Astrocyte (in vitro differentiated cells and primary cell): ENCODE measurements at places on chromosomes 11 and 22. TPM values are rescaled to one million over a fixed set of nuclear protein-coding genes. Genes with fewer than 3 reads are reported as not detected.
A peak's percentile ranks its signal among the peaks of the same experiment; 100 is the strongest.

- no peak for DNase-seq
Measured at GRCh38 chr11:18657673-18658072, 23.5 kb upstream of the SPTY2D1 start.

DNA sequence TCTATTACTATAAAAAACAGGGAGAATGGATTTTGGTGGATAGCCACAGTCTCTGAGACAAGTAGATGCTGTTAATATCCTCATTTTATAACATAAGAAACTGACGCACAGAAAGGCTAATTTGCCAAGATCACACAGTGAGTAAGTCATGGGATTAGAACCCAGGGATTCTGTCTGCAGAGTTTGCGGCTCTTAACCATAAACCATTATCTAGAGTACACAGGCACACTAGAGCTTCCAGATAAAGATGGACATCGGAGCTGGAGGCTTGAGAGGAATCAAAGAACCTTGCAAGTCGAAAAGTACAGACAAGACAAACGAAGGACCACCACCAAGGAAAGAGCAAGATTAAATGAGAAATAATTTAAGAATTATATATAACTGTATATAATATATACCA, 11.3 kb downstream of the LGALS12 start:
- DNase-seq, result no peak

DNA sequence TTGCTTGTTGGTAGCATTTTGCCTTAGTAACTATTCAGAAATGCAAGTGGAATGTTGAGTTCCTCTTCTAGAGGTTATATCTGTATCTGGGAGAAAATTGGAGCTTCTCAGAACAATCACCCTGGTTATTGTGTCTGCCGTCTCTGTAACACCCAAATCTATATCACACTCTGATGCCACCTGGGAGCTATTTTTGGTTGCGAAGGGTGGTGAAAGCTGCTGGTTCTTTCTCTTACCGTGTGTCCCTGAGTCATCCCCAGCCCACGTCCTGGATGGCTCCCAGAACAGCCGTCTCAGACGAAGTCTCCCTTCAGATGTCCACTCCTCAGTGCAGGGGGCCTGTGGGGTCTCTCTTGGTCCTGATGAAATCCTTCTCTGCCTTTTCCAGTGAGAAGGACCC, 83.5 kb downstream of the C22orf31 start:
- peak; percentile 65 for DNase-seq

DNA sequence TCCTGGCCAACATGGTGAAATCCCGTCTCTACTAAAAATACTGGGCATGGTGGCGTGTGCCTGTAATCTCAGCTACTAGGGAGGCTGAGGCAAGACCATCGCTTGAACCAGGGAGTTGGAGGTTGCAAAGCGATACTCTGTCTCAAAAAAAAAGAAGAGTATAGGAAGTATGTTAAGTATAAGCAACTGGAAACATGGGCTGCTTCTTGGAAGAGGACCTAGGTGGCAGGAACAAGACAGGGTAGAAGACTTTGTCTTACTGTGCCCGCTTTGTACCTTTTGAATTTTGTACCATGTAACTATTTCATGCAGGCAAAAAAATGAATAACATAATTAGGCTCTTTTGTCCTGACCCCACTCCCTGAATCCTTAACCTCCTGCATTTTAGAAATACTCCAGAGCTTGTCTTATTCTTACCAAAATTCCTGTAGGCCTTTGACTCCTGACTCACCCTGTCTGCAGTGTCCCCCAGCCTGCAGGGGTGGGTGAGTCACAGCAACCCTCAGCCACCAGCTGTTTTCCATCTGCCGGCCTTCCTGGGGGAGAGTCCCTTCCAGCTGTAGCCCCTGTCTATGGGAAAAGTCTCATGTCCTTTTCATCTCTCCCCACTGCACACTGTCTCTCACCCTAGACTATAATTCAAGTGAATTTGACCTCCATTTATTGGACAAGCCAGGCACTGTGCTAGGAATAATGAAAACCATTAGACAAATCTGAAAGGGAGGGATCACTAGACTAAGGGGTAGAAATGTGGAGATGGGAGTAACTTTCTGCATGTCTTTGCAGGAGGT, 41.8 kb downstream of the TXN2 start:
- peak; percentile 96 for DNase-seq

DNA sequence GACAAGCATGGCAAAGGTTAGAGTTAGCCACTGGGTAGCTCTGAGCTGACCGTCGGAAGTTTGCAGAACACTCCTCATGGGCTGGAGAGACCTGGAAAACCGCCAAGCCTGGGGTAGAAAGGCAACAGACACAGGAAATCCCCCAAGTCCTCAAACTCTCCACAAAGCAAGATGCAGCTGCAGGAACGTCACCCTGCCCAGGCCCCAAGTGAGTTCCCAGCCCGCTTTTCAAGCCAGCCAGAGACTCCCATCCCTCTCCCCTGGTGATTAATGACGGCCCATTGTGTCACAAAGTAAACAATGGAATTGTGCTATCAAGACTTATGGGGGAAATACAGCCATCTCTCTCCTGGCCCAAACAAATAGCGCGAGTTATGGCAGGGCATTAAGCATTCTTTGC, 633.0 kb downstream of the TBC1D22A start:
- peak; percentile 6 for DNase-seq

DNA sequence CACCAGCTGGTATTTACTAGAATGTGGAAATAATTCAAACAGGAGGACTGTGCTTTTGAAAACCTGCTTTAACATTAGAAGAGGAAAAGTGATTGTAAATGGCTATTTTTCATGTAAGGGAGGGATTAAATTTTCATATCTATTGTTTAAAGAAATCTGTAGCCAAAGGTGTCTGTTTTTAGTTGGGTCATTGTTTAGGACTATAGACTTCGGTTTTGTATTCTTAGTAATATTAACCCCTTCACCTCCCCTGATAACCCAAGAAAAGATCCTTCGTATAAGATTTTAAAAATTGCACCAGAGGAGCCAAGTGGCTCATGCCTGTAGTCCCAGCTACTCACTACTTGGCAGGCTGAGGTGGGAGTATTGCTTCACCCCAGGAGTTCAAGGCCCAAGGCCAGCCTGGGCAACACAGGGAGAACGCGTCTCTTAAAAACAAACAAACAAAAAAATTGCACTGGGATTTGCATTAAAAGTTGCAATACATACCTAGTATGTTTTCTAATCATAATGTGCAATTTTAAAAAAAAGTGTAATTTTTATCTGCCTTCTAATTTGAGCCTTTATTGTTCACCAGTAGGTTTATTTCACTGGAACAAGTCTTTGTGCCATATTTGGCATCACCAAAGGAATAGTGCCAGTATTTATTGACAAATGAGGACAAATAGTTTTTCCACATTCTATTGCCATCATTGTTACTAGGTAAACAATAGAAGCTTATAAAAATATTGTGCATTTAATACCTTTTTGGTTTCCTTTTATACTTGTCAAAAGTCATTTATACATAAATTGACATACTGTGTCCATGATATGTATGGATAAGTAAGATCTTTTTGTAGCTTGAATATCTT, 34.3 kb downstream of the MTMR3 start:
- DNase-seq, result no peak

DNA sequence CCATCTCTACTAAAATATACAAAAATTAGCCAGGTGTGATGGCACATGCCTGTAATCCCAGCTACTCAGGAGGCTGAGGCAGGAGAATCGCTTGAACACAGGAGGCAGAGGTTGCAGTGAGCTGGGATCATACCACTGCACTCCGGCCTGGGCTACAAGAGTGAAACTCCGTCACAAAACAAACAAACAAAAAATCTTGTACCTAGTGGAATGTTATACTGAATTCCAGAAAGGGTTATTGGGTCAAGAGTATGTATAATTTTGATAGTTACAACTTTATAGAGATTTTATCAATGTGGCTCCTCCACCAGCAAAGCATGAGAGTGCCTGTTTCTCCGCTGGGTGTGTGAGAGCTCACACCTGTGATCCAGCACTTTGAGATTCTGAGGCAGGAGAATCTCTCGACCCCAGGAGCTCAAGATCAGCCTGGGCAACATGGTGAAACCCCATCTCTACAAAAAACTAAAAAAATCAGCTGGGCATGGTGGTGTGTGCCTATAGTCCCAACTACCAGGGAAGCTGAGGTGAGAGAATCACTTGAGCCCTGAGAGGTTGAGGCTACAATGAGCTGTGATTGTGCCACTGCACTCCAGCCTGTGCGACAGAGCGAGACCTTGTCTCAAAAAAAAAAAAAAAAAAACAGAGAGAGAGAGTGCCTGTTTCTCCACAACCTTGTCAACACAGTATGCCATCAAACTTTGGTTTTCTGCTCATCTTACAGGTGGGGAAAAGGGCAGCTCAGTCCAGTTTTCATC, 12.7 kb upstream of the FOLR1 start:
- no peak for DNase-seq

DNA sequence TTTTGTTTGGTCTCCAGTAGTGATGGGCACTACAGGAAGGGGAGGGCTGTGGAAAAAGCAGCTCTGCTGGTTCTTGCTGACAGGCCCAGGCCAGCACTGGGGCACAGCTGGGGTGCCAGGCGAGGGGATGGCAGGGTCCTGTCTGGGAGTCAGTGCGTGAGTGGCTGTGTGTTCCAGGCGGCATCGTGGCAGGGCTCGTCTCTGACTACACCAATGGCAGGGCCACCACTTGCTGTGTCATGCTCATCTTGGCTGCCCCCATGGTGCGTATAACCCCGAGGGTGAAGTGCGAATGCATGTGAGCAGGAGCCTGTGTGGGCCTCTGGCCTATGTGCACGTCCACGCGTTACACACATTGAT, 20.9 kb downstream of the SLC37A2 start:
- DNase-seq, result no peak

DNA sequence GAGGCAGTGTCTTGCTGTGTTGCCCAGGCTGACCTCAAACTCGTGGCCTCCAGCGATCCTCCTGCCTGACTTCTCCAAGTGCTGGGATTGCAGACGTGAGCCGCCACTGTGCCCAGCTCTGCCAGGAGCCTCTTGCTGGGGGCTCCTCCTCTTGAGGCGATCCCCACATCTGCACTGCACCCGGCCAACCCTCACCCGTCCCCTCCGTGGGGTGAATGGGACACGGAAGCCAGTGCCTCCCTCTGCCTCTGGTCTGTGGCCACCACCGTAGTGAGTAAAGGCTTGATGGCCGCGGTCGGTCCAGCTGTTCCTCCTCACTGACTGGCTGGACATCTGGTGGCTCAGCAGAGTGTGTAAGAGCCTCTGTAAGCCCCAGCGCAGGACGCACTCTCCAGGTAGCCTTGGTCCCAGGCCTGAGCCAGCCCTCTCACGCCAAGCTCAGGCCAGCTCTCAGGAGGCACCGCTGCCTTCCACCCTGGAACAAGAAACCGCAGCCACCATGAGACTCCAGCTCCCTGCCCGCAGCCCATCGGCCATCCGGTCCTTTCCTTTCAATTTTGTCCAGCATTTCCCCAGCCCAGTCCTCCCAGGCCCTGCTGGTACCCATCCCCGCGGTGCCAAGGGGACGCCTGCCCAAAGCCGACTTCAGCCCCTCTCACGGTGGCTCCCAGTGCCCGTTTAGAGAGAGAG, 100.3 kb downstream of the BRD1 start:
- DNase-seq, result no peak

The C1QTNF4 gene
- 0.20 TPM in 1 of 2 replicates, not detected in the other for total RNA-seq

The MCAT gene
- 11.5 and 15.1 TPM in 2 replicates for total RNA-seq

The SLC25A18 gene
- 0.48 and 0.55 TPM in 2 replicates for total RNA-seq

The ZC3H12C gene
- 10.4 and 12.0 TPM in 2 replicates for total RNA-seq

The KCNQ1OT1 gene
- total RNA-seq, result 2.5 TPM in 2 replicates
